ENCODE measurements at places on chromosomes 2 and 18. TPM values are rescaled to one million over a fixed set of nuclear protein-coding genes. Genes with fewer than 3 reads are reported as not detected.

- no peak for DNase-seq
Observed at GRCh38 chr2:178301649-178302238, 107.4 kb downstream of the OSBPL6 start.

GRCh38 chr2:49490710-49491109 lies 336.4 kb upstream of the FSHR start:
- no peak for DNase-seq

NT5DC4 gene
- total RNA-seq = not detected

- no peak for DNase-seq
Observed at GRCh38 chr2:240336820-240337427, 98.5 kb upstream of the GPC1 start.

DNA sequence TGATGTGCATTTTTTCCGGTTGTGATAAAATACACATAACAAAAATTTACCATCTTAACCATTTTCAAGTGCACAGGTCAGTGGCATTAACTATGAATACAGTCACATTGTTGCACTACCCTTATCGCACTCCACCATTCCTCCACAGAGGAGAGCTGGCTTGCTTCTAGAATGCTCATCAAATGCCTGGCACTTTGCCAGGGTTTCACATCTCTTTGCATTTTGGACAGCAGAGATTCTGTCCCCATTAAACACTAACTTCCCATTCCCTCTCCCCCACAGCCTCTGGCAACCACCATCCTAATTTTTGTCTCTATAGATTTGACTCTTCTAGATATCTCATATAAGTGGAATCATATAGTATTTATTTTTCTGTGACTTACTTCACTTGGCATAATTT lies 165.0 kb downstream of the ASB1 start:
- no peak for DNase-seq

- DNase-seq = no peak
Observed at GRCh38 chr18:58858591-58859468, 5.8 kb upstream of the ZNF532 start.
